Occipital lobe (tissue), 3 donors: ENCODE measurements at places on chromosomes 6 and 20.

GRCh38 chr6:127022302-127022701 is 96.2 kb upstream of the RSPO3 start:
- no peak for DNase-seq

DNA sequence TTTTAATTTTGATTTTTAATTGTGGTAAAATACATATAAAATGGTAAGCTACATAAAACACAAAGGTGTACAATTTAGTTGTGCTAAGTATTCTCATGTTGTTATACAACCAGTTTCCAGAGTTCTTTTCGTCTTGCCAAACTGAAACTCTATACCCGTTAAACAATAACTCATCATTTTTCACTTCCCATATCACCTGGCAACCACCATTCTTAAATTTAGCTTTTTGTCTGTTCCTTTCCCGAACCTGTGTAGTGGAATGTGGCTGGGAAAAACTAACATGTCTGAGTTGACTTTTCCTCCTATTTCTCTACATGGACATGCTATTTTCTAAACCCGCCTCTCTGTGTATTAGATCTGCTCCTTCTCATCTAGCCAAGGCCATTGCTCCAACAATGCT is 27.6 kb downstream of the RPRD1B start:
- DNase-seq: no peak

GRCh38 chr6:79941489-79942151 is 5.7 kb downstream of the ELOVL4 start:
- DNase-seq: no peak

DNA sequence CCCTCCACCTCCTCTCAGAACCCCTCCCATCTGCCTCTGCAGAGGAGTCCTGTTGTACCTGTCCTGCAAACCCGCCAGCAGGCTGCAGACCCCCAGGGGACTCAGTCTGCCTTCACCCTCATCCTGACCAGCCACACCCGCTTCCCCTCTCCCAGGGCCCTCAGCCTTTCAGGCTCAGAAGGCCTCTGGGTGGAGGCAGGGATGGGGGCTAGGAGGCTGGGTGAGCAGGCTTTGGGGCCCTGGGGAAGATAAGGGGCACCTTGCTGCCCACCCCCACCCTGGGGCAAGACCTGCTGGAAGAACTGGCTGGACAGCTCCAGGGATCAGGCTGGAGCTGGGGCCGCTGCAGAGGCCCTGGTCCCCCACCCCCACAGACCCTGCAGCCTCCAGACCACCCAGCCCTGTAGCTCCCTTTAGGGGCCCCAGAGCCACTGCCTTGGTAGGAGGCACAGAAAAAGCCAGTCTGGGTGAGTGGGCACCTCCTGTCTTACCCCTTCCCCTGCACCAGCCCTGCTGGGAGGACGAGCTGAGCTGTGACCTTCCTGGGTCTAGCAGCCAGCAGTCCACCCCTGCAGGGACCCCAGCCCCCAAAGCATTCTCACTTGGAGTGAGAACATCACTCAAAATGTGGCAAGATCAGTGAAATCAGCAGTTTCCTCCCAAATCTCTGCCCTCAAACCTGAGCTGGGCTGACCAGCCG is 5.2 kb downstream of the TEAD3 start:
- no peak for DNase-seq

DNA sequence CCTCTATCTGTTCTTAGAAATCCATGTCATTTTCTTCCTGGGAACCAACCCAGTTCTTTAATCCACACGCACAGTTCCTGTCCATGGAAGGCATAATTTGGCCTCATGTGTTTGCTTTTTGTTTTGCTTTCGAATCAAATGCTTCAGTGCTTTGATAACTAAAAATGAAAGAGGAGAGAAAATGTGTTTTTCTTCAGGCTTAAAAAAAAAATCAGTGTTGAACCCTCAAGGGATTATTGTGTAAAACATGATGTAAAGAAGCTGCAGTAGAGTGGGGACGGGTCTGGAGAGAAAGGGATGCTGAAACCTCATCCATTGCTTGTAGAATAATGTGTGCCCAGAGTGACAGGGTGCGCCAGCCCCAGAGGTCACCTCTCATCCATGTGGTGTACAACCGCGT is 197.5 kb upstream of the JARID2 start:
- DNase-seq: no peak

DNA sequence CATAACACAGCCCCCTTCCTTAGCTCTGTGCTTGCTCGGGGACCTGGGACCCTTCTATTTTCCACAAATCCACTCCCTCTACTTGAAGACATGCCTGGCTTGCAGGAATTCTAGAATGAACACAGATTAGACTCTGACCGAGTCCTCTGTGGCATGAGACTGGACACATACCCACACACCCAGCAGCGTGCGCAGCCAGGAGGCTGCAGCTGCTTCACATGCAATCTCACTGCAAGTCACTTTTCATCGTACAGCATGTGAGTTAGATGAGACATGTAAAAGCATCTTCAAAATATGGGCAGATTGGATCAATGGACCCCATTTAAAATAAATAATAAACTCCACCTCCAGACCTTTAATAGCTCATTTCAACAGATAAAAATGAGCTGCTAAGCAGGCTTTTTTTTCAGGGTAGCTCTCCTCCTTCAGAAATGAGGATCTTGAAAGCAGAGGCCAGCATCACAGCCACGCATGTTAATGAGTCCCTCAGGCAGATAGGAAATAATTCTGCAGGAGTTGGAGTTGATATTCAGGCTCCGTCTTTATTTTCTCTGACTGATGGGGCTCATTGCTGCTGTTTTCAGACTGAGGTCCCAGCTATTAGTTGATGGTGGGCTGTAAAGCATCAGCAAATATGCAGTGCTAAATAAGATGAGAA is 215.1 kb upstream of the GGTLC1 start:
- DNase-seq: no peak

DNA sequence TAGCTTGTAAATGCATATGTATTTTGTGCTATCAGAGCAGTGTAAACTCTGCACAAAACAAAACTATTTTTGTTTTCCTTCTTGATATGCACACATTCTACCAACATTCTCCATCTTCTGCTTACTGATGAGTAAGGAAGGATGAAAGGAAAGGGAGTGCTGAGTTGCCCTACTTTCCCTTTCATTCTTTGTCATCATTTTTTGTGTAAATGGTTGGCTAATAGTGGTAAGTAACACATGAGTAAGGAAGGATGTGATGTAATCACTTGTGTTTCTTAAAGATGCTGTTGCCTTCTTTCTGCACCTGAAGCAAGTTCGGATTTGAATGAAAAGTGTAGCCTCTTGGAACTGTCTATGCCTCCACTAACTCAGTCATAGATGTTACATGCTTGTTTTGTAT is 4.6 kb upstream of the REV3L start:
- DNase-seq: no peak

DNA sequence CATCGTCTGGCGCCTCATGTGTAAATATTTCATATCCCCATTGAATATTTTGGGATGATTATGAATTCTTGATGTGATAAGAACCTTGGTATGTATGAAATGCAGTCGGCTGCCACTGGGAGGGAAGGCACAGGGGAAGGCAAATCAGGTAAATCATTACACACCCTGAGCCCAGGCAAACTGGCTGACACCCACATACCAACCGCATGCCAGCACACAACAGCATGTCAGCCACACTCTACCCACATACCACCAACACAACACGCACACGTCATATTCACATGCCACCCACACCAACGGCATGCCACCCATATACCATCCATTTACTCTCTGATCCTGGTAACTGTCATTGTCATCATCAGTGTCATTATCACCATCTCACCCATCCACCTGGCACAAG is 28.3 kb upstream of the MDGA1 start:
- DNase-seq: peak; percentile 6

GRCh38 chr20:9092113-9092512 is 23.2 kb downstream of the PLCB4 start:
- DNase-seq: no peak

DNA sequence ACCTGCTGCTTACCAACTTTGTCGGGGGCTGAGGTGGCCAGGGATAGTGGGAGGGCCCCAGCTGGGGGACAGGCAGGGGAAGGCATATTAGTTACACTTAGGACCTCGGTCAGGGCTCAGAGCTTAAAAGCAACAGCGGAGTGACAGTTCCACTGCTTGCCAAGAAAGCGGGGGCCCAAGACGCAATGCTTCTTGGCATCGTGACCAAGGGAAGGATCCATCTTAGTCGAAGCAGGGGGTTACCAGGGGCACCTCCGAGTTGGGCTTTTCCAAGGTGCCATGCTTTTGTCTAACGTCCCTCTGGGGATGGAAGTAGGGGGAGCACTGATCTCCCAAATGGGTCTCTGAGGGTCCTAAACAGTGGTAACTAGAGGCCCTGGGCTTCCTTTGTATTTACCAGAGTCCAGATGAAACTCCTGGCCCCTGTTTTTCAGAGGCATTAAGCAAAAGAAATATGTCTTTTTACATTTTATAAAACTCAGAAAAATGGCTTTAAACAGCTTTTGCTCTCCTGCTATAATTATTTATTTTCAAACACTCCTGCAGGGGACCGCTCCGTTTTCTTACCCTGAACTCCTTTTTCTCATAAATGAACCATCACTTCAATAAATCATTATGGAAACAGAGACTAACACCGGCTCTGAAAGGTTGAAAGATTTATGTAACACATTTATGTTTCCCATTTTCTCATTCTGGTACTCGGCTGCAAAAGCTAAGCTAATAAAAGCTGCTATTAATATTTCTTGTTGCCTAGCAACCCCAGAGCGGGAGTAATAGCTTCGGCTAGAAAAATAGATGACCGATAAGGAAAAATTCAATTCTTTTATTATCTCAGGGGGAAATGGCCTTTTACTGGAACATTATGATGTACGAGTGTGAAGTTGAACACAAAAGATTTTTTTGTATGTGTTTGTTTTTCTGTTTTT is 100.4 kb downstream of the TOX2 start:
- no peak for DNase-seq
